NCI-H446 treated with DMSO at 0.1 percent for 48 hours (cell line): ENCODE measurements at places on chromosomes 11 and 22.

DNA sequence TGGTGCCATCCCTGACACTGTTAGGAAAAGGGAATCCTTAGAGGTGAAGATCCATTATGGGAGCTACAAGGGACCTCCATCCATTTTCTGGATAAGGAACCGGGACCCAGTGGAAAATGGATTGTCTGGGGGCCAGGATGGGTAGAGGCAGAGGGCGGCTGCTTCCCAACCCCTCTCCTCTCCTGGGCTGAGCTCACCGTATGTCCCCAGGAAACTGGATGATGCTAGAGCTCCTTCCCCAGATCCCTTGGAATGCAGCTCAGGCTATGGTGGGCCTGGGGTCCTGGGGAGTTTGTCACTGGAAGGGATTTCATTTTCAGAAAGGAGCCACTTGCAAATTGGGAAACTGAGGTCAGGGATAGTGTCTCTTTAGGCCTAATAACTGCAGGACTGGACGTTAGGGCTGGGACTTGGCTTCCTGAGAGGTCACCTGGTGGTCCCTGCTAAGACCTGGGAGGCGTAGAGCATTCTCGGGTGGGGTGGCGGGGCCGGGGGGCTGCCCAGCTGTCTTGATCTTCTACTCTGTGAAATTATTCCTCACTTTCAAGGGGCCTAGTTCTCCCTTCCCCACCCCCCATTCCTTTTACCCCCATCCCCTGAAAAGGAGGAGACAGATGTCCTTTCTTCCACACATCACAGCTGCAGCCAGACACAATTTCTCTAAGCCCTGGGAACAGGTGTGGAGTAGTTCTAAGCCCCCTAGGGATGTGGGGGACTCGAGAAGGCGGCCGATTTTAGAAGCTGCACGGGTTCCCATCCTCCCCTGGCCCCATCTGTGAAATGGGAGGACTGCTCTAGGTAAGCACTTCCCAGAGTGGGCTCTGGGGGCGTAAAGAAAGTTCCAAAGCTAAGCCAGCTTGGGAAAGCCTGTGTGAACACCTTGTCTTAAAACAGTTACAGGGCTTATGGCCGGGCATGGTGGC is 99.8 kb downstream of the PKNOX2 start:
- DNase-seq, result no peak

DNA sequence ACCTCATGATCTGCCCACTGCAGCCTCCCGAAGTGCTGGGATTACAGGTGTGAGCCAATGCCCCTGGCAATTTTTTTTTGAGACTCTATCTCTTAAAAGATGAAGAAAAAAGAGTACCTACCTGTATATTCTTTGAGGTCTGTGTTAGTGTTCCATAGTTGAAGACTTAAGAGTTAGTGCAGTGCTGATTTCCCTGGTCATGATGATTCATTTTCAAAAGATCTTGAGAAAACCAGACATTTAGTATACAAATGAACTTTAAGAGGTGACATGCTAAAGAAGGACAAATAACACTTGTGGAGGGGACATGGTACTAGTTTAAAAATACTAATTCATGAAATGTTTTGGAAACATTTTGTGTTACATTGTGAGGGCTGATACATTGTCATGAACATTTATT is 17.7 kb downstream of the CBL start:
- DNase-seq, result no peak

DNA sequence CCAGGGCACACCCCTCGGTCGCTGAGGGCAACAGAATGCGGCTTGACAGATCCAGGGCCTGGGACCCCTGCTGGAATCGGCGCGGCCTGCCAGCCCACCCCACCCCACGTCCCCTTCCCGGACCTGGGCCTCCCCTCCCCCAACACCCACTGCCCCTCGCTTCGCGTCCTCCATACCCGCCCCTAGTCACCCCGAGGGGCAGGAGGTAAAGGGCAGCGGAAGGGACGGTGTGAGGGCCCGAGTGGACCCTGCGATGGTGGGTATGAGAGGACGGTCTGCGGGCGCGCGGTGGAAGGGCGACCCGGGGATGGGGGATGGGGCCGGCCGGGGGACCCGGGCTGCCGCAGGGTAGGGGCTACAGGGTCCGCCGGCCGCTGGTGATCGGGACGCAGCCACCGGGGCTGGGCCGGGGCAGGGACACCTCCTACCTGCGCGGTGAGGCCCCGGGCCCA is 311 bp downstream of the APBB1 start:
- no peak for DNase-seq

GRCh38 chr22:28075358-28075981 is 156.4 kb upstream of the PITPNB start:
- DNase-seq, result peak; percentile 5

- DNase-seq, result no peak
These were observed 747 bp downstream of the NXF1 start for GRCh38 chr11:62804310-62805075.
